Activated CD4-positive, alpha-beta memory T cell treated with anti-CD3 and anti-CD28 coated beads, Interleukin-2, amount 10 ng/mL, durations not matched to agents 7 days and 5 days (primary cell): ENCODE measurements at places on chromosomes 5 and 9.

DNA sequence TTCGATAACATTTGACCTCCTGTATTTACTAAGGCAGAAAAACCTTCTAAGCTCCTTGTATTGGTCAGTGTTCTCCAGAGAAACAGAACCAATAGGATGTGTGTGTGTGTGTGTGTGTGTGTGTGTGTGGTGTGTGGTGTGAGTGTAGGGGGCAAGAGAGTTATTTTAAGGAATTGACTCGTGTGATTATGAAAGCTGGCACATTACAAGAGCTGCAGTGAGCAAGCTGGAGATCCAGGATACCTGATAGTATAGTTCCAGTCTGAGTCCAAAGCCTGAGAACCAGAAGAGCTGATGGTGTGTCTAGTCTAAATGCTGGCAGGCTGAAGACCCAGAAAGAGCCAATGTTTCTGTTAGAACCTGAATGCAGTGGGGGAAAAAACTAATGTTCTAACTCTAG, 21.2 kb upstream of the PIK3R1 start:
- no peak for DNase-seq

DNA sequence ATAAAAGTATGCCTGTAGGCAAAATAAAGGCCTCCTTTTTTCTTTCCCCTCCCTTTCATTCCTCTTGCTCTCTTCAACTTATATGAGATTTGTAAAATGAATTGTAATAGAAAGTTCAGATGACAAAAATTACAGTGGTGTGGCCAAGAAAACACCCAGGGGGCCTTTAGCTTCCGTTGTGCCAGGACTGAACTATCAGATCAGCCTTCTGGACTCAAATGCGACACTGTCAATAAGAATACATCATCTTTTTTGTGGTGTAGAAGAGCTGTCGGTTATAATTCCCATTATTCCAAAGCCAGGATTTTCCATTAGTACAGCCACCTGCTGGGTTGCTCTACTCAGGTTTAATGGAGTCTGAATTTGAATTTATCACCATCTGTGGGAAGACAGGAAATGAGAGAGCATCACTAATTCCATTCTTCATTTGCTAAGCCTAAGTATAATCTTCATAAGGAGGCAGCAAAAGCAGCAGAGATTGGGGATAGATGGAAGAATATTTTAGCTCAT, 443.4 kb downstream of the ANXA1 start:
- DNase-seq: no peak

DNA sequence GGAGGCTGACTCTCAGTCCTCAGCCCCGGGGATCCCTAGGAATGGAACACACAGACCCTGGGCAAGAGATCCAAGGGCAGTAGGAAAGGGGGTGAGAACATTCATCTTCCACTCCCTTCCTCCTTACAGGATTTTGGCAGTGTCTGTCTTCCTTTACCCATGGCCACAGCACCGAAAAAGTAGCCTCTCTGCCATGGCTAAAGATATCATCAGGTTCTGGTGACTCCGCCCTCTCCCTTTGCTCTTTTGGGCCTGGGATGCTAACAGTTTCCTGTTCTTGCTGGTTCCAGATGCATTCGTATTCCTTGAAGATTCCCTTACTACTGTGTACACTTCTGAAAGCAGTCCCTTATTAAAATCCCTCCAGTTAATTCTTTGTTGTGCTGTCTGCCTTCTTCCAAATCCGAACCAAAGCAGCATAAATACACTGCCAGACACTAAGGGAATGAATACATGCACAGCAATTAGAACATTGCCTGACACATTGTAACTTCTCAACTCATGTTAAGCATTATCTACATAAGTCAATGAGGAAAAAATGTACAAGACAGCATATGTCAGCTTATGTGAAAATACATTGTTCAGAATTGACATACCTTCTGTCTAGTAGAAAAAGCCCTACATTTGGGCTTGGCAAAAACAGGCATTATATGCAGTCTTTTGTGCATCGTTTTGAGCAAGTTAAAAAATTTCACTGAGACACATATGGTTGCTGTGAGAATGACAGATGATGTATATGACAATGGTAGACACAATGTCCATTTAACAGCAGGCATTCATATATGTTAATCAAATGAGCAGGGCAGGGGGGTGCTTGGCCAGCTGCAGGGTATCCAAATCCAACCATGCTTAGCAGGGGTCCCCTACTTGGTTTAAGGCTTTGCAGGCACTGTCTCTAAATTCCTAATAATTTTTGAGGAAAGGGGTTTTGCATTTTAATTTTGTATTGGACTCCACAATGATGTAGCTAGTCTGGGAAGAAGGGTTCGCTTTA, 58.8 kb upstream of the RAI14 start:
- no peak for DNase-seq

DNA sequence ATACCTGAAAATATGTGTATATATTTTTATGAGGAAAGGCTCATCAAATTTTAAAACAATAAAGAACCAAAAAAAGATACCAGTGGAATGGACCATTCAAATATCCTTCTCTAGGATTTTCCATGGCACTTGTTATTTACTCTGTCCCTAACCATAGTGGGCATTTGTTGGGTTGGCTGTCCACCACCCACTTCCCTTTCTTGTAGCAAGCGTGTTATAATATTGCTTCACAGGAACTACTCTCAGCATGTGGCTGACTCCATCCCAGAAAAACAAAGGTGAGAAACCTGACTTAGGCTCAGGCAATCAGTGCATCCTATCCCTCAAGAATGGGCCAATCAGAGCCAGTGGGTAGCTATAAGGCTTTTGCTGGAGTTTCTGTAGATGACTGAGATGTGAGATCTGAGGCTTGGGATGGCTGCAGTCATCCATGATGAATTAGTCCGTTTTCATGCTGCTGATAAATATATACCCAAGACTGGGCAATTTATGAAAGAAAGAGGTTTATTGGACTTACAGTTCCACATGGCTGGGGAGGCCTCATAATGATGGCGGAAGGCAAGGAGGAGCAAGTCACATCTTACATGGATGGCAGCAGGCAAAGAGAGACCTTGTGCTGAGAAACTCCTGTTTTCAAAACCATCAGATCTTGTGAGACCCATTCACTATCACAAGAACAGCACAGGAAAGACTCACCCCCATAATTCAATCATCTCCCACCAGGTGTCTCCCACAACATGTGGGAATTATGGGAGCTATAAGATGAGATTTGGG, 17.2 kb downstream of the C5orf63 start:
- DNase-seq: no peak

GRCh38 chr5:174344335-174344734, 298.8 kb downstream of the NSG2 start:
- no peak for DNase-seq

GRCh38 chr5:171599957-171600612, 180.6 kb downstream of the FGF18 start:
- DNase-seq: no peak

DNA sequence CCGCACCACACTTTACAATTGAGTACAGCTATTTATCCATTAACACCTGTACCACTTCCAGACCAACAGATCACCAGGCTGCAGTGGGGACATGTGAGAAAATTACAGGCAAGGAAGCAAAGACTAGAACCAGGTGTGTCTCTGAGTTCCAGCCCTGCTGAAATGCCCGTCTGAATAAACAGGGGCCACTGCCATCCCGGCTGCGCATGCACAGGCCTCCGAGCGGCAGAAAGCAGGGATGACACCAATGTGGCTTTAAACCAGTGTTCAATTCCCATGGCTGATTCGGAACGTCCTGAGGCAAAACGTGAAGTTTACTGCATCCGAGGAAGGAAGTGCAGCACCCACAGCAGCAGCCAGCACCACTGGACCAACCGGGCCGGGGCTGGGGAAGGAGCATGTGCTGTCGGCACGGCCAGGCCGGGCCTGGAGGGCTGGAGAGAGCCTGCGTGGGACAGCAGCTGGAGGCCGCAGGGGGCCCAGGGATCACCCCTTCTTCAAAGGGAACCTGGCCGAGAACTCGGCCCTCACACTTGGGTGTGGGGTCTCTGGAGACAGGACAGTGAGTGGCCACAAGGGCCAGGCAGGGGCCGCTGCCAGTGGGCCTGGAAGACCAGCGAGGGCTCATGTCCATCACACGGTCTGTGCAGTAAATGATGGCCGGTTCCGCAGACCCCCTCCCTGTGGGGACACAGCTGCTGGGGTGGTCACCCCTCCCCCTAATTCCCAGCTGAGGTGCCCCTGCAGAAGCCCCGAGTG, 33.0 kb upstream of the SLC12A7 start:
- no peak for DNase-seq

DNA sequence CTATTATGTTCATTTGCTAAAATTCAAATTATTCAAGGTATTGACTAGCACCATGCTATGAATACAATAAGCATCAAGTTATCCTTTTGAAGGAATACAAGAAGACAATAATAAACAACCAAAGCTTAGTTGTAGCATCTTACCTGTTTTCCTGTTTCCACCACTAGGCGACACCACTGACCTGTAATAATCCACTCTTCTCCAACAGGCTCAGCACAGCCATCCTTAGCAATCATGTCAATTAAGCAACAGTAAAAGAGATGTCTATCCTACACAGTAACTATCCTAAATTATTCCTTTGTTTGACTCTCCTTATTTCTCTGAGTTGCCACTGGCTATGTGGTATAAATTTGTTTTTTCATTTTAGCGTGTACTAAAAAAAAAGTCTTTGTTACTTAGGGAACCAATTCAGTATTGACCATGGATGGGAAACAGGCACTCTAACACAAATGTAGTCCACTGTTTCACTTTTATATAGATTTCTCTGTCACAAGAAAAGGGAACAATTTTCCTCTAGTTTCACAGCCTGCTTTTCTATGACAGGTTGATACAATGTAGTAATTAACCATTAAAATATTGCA, 46.2 kb downstream of the PCA3 start:
- DNase-seq: peak; percentile 23

- DNase-seq: no peak
These were observed 166.2 kb downstream of the DEPDC1B start for GRCh38 chr5:60533789-60534188.

- DNase-seq: no peak
These were observed 151.7 kb downstream of the PPP2R2B start for GRCh38 chr5:146726891-146727290.

DNA sequence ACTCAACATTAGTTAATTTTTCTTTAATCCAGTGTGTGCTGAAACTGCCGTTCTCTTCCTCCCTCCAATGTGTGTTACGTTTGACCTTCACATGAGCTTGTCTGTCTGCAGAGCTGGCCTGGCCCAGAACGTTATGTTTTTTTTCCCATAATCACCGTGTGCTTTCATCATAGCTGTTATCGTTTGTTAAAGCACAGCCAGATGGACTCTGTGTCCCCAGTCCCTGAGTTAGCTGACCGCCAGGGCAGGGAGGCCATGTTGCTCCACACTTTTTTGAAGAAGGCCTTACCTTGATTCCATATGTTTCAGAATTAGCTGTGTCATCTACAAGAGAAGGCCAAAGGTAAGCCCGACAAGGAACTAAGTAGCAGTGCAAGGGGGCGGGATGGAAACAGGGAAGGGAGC, 55.7 kb downstream of the HSD17B3 start:
- DNase-seq: no peak

DNA sequence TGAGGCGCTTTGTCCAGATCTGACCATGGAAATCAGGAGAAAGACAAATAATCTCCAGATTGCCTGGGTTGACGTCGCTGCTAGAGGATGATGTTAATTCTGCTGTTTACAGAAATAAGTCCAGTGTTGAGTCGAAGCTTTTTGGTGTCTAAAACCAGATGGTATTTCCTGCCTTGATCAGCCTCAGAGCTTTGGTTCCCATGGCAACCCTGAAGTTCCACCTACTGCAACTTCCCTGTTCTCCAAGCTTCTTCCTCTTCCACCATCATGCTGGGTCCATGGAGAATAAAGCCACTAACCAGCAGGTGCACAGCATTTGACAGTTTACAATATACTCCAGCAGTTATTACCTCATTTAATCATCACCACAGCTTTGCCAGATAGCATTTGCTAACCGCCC, 18.0 kb upstream of the GABBR2 start:
- no peak for DNase-seq

- DNase-seq: no peak
These were observed 251.4 kb upstream of the GAS1 start for GRCh38 chr9:87198716-87199115.

GRCh38 chr5:72283358-72283757, 36.7 kb downstream of the MRPS27 start:
- DNase-seq: no peak

GRCh38 chr5:96236051-96236450, 197.0 kb downstream of the PCSK1 start:
- no peak for DNase-seq

DNA sequence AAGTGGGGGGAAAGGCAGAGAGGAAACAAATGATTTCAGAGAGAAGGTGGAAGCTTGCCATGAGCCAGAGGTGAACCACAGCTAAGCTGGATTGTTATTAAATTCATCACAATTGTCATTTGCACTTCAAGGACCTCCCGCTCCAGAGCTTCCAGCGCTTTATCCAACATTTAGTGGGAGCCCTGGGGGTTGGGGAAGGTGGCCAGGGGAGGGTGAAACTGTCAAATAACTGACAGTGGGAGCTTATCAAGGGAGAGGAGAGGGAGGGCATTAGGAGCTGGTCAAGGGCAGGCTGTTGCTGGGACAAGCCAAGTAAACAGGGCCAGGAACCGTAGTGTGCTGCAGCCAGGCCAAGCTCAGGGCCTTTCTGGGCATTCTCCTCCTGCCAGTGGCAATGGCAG, 71.5 kb downstream of the SIL1 start:
- no peak for DNase-seq

- DNase-seq: no peak
These were observed 13.1 kb upstream of the MAP3K1 start for GRCh38 chr5:56802205-56802604.

DNA sequence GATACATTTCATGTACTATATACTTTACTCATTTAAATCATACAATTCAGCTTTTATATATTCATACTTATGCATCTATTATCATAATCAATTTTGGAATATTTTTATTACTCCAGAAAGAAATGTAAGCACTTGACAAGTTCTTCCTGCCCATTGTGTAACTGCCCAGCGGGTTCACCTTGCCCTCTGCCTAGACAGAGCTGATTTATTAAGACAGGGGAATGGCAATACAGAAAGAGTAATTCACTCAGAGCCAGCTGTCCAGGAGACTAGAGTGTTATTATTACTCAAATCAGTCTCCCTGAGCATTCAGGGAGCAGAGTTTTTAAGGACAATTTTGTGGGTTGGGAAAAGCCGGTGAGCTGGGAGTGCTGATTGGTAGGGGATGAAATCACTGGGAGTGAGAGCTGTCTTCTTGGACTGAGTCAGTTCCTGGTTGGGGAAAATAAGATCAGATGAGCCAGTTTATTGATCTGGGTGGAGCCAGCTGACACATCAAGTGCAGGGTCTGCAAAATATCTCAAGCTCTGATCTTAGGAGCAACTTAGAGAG, 16.1 kb upstream of the SPIN1 start:
- no peak for DNase-seq

GRCh38 chr9:128439273-128439672, 16.5 kb upstream of the ODF2 start:
- no peak for DNase-seq

DNA sequence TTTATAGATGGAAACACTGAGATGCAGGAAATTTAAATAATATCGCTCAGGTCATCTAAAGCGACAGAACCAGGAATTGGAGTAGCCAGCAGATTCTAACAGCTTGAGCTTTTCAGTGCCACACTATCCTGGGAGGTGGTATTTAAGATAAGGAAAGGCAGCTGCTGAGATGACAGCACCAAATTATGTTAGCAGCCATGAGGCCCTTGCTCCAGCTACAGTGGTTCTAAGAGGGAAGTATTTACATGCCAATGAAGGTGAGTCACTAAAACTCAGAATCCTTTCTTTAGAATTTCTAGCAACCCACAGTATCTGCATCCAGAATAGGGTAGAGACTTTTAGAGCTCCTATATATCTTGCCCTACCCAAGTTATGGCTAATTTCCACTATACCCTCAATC, 127.0 kb upstream of the VLDLR start:
- DNase-seq: no peak
